ENCODE measurements at places on chromosomes 4 and X.

GRCh38 chr4:150972592-150972991 is 42.5 kb downstream of the LRBA start:
- DNase-seq = peak; percentile 65

GRCh38 chrX:111006116-111006515 is 89.9 kb upstream of the PAK3 start:
- DNase-seq = no peak

- no peak for DNase-seq
Observed at GRCh38 chr4:160265014-160265413, 1162.1 kb downstream of the RAPGEF2 start.

- no peak for DNase-seq
Observed at GRCh38 chr4:142104041-142104440, 467.7 kb downstream of the IL15 start.

- DNase-seq = no peak
Observed at GRCh38 chrX:155966876-155967275, 30.6 kb upstream of the IL9R start.

DNA sequence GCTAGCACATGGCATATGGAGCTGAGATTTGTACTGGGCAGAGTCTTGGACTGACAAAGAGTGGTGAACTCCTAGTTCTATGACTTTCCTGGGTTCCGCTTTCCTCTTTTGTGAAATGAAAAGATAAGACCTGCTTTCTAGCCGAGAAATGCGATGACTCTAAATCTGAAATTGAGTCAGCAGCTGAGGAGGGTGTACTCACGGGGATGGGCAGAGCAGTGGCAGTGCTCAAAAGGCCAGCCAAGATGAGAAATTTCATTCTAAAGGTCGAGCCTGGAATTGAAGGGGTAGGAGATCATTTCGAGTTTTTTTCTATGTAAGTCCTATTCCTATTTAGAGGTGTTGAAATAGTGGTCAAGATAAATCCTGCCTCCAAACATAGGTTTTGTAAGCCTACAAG is 47.0 kb downstream of the NUDT9 start:
- no peak for DNase-seq

DNA sequence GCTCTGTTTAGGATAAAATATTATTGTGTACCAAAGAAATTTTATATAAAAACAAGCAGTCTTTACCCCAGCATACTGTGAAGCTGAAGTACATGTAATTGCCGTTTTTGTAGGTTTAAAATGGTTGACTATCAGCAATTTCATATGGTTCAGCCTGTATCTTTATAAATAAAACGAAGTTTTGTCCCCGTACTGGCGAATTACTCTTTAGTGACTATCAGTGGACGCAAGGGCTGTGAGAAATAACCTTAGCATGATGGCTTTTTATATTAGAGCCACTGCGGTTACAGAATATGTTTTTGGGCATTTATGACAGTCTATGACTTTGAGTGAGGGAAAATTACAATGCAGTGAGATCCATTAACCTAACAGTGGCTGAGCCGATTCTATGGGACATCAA is 1.2 kb downstream of the GPM6B start:
- DNase-seq = no peak

DNA sequence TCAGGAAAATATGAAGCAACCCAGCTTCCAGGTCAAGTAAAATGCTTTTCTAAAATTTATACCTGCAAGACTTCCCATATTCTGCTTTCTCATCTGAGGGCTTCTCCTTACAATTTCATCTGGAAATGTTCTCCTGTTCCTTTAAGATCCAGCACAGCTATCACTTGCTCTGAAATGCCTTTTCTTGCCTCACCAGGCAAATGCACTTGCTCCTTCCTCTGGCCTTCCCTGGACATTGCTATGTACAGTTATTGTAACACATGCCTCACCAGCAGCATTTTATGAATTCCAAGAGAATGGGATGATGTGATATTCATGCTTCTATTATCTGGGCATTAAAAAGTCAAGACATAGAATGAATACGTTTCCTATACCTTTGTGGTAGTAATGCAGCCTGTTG is 842.1 kb upstream of the INTU start:
- peak; percentile 24 for DNase-seq

DNA sequence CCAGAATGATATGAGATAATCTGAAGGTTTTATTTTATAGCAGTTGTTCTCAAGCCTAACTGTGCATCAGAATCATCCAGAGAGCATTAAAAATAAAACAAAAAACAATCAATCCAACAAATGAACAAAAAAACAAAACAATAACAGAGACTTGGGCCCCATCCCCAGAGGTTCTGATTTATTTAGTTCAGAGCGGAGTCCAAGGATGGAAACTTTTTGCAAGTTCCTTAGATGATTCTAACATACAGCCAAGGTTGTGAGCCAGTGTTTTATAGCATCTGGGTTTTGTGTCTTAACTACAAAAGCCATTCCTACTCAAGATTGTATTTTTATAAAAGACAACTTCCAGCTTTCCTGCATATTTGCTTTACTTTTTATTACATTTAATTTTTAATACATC is 59.4 kb upstream of the GRPR start:
- DNase-seq = no peak

DNA sequence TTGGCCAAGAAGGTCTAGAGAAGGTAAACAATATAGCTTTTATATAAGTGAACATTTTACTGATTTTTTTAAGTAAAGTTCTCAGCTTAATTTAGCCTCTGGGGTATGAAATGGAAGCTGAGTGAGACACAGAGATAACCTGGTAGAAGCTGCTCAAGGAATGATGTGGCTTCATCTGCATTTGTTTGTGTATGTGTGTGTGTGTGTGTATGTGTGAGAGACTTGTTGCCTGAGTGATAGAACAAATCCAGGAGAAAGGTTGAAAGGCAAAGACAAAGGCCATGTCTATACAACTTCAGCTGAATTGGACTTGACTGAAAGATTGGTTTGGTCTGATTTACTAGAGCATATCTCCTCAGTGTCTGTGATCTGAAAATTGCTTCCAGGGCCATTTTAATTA is 63.6 kb downstream of the PCDH7 start:
- no peak for DNase-seq

GRCh38 chr4:149910604-149911350 is 95.1 kb upstream of the IQCM start:
- no peak for DNase-seq

GRCh38 chrX:118730500-118731247 is 3.3 kb downstream of the IL13RA1 start:
- DNase-seq = peak; percentile 85

DNA sequence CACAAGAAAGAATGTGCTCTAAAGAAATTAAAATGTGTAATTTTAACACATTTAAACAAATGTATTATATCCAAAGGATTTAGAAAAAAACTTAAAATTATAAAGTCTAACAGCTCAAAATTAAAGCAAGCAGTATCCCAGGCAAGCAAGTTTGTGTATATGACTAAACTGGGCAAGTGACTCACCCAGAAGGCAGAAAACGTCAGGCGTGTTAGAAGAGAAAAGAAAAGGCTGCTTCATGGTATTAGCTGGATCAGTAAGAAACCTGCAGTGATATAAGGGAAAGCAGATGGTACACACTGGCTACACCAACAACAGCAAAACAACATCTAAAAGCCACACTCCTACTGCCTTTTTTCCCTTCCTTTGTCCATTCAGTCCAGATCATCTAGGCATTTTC is 250.6 kb upstream of the NDST3 start:
- no peak for DNase-seq

DNA sequence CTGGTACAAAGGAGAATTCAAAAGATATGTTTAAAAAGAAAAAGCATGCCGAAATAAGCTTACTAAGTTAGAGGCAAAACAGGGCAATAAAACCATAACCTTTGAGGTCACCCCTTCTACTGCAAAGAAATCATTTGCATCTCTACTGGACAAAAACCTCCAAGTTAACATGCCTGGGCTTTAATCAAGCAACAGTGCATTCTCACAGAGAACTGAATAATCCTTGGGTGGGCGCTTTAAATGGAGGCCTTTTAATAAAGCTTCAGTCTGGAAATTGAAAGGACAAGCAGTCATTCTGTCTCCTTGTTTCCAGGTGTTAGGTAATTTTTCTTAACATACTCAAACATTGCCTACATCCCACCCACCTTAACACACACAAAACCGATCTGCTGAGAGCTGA is 34.6 kb upstream of the SMS start:
- DNase-seq = no peak

GRCh38 chrX:70592091-70592490 is 147.5 kb downstream of the DLG3 start:
- peak; percentile 73 for DNase-seq

DNA sequence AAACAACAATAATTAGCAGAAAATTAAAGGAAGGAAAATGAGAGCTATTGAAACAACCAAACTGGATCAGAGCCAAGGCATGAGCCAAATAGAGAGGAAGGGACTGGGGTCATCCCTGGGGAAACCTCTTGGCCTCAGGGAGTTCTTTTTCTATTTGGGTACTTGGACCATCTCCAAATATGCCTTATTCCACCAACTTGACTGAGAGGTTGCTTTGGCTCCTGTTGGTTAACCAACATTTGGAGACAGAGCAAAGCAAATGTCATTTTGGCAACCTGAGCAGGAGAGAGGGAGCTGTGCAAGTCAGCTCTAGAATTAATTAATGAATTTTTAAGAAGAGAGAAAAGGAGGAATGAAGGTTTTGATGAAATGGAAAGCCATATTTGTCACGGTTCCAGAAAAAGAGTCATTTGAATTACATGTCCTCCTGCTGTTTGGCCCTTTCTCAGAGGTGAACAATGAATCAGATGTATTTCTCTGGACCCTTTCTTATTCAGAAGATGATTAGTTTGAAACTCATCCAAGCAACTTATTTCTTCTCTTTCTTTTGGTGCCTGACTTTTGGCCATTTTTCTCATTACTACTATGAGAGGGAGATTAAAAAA is 119.1 kb downstream of the CNKSR2 start:
- DNase-seq = no peak

- no peak for DNase-seq
Observed at GRCh38 chr4:178185517-178185916, 743.3 kb upstream of the AGA start.

- no peak for DNase-seq
Observed at GRCh38 chr4:35925806-35926205, 318.5 kb downstream of the ARAP2 start.

GRCh38 chrX:41952102-41952501 is 28.7 kb upstream of the CASK start:
- no peak for DNase-seq

All from fibroblast of gingiva (primary cell).